ENCODE measurements at places on chromosomes 2 and 18.

GRCh38 chr2:209511637-209512036 is 87.8 kb downstream of the MAP2 start:
- H3K4me3 ChIP-seq: no peak overlapping the region
- DNase-seq: no peak
- no peaks in the 10 kb centered on the region for H3K4me1 ChIP-seq
- no peak overlapping the region for H3K27ac ChIP-seq
- H3K36me3 ChIP-seq: no peaks in the 10 kb centered on the region

GRCh38 chr2:96407041-96407918 is 71.7 kb downstream of the NCAPH start:
- peaks cover 18% of the 10 kb centered on the region for H3K4me1 ChIP-seq
- H3K4me3 ChIP-seq: no peak overlapping the region
- no peak overlapping the region for H3K27ac ChIP-seq
- H3K27me3 ChIP-seq: no peaks in the 10 kb centered on the region

DNA sequence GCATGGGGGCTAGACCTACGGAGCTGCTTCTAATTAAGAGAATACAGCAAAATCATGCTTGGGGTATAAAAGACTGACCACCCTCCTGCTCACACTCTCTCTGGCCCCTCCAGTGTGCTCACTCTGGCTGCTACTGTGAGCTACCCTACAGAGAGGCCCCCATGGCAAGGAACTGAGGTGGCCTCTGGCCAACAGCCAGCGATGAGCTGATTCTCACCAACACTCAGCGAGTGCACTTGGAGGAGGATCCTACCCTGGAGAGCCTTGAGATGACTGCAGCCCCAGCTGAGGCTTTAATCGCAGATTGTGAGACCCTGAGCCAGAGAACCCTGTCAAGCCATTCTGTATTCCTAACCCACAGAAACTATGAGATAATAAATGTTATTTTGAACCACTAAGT is 88.2 kb downstream of the GFPT1 start:
- H3K27ac ChIP-seq: no peak overlapping the region
- H3K27me3 ChIP-seq: no peaks in the 10 kb centered on the region

DNA sequence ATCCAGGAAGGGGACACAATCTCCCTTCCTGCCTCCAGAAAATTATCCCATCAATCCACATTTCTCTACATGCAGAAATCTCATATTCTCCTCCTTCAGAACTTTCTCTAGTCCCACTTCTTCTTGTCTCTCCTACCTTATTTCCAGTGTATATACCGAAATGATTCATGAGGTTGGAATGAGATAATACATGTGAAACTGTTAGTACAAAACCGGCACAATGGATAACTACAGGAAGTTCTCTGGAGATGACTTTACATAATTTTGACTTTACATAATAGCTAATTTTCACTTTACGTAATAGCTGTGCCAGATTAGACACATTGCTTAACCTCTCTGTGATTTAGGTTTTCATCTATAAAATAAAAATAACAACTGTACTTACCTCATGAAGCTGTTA is 801.3 kb downstream of the ERBB4 start:
- H3K4me1 ChIP-seq: no peaks in the 10 kb centered on the region
- no peaks in the 10 kb centered on the region for H3K27me3 ChIP-seq

All from thyroid gland (tissue), 4 donors.